Small intestine (tissue), 16 donors: ENCODE measurements at places on chromosomes 3 and 15.
A peak's percentile ranks its signal among the peaks of the same experiment; 100 is the strongest.

- H3K27me3 ChIP-seq = no peaks in the 10 kb centered on the region
- DNase-seq = peak; percentile 42
- H3K36me3 ChIP-seq = no peaks in the 10 kb centered on the region
- peaks cover 4% of the 10 kb centered on the region for H3K4me1 ChIP-seq
- no peak overlapping the region for H3K27ac ChIP-seq
These were observed 84.7 kb upstream of the GOLGA8J start for GRCh38 chr15:29998033-29998432.

GRCh38 chr3:43707998-43708397, 17.3 kb downstream of the ABHD5 start:
- H3K36me3 ChIP-seq = peaks cover 3% of the 10 kb centered on the region
- no peaks in the 10 kb centered on the region for H3K27me3 ChIP-seq
- H3K4me1 ChIP-seq = no peaks in the 10 kb centered on the region
- no peak overlapping the region for H3K27ac ChIP-seq
- no peak overlapping the region for H3K4me3 ChIP-seq

- peaks cover 10% of the 10 kb centered on the region for H3K4me1 ChIP-seq
- no peaks in the 10 kb centered on the region for H3K27me3 ChIP-seq
- H3K27ac ChIP-seq = no peak overlapping the region
- H3K36me3 ChIP-seq = no peaks in the 10 kb centered on the region
These were observed 18.8 kb downstream of the BCL2L10 start for GRCh38 chr15:52093539-52094510.

GRCh38 chr3:101676765-101677435, at the start of gene ZBTB11:
Gene ZBTB11, minus strand, starts transcription at chr3:101677132. Its CDS starts 218 bp downstream, at chr3:101676914.
- peaks cover 4% of the 10 kb centered on the region for H3K4me1 ChIP-seq
- DNase-seq = peak; percentile 100
- no peaks in the 10 kb centered on the region for H3K27me3 ChIP-seq
- H3K27ac ChIP-seq = peak within 1 kb of the TSS; percentile 94
- H3K36me3 ChIP-seq = peaks cover 2% of the 10 kb centered on the region

GRCh38 chr3:152279479-152279878, 10.8 kb downstream of the MBNL1 start:
- H3K4me1 ChIP-seq = peaks cover 9% of the 10 kb centered on the region
- DNase-seq = no peak
- H3K27ac ChIP-seq = no peak overlapping the region
- no peaks in the 10 kb centered on the region for H3K27me3 ChIP-seq

- no peak for DNase-seq
- peaks cover 4% of the 10 kb centered on the region for H3K4me1 ChIP-seq
- no peaks in the 10 kb centered on the region for H3K36me3 ChIP-seq
- H3K27me3 ChIP-seq = no peaks in the 10 kb centered on the region
- no peak overlapping the region for H3K27ac ChIP-seq
- H3K4me3 ChIP-seq = no peak overlapping the region
These were observed 64.3 kb downstream of the EOMES start for GRCh38 chr3:27657871-27658270.

GRCh38 chr3:42106646-42107045, 15.5 kb downstream of the TRAK1 start:
- no peak for DNase-seq
- H3K27ac ChIP-seq = no peak overlapping the region
- no peaks in the 10 kb centered on the region for H3K36me3 ChIP-seq
- H3K27me3 ChIP-seq = no peaks in the 10 kb centered on the region
